ENCODE measurements at places on chromosomes 1 and 21. TPM values are rescaled to one million over a fixed set of nuclear protein-coding genes. Genes with fewer than 3 reads are reported as not detected.

DNA sequence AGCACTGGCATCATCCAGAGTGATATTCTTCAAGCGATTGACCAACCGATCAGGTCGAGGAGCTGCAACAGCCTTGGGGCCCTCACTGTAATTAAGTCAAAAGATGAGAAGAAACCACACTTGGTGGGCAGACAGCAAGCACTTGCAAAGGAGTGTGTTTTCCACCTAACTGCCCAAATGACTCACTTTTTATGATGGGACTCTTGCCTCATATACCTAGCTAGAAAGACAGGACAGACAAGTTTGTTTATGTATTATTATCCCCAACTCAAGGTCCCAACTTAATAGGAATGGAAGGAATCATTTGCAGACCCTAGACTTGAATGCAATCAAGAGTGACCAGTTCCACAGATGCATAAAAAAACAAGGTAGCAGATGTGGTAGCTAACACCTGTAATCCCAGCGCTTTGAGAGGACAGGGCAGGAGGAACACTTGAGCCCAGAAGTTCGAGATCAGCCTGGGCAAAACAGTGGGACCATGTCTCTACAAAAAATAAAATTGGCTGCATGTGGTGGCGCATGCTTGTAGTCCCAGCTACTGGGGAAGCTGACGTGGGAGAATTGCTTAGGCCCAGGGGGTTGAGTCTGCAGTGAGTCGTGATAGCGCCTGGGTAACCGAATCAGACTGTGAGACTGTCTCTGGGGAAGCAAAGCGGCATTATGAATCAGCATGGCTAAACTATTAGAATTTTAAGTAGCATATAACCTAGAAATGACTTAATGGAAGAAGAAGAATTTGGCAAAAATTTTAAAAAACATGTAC, 2.3 kb upstream of the NRAS start:
- DNase-seq: no peak

GRCh38 chr1:238621405-238621804, 730.7 kb upstream of the ZP4 start:
- no peak for DNase-seq

Gene VHLL
- not detected for polyA plus RNA-seq

DNA sequence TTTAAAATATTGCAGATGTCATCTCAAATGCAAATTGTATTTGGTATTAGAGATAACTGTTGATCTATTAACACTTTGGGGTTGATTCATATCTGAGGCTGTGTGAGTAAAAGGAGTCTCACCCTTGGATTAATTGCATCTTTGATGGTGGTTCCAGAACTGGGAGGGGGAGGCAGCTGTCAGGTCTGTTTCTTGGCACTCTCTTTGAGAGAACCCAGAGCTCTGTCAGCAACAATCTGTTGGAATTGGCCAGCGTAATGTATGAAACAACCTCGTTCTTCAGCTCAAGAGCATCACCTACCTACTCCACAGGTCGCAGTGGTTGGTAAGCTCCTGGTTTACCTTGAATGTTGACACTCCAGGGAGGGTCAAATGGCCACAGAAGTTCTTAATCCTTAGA, 424.1 kb downstream of the CAMTA1 start:
- no peak for DNase-seq

- DNase-seq: no peak
Measured at GRCh38 chr1:176195547-176195946, 11.5 kb downstream of the COP1 start.

- no peak for DNase-seq
Measured at GRCh38 chr1:94819238-94819944, 766 bp upstream of the SLC44A3 start.

DNA sequence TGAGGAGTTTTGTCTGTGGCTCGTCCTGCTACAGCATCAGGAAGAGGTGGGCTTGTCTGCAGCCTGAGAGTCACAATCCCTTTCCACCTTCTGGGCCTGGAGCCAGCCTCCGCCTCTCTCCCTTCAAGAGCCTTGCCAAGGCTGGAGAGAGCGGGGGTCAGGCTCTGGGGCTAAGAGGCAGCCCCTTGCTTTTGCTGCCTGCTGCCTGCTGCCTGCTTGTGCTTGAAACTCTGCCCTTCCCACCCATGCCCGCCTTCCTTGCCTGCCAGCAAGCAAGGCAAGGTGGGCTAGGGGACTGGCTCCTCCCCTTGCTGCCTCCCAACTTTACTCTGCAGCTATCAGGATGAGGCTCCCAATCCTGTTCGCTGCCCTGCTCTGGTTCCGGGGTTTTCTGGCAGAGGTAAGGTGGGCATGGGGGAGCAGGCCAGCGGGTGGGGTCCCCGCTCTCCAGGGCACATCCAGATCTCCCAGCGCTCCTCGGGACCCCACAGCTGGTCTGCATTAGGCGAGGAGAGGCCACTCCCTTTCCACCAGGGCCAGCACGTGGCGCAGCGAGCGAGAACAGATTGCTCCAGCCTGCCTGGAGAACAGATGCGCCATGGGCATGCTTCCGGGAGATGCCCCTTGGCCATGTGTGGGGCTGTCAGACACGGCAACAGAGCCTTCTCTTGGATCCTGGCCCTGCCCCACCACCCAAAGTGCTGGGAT, 7.5 kb upstream of the PTPN7 start:
- no peak for DNase-seq

Gene SLC5A9
- 1.9 TPM for polyA plus RNA-seq

Gene AGRN
- 177 TPM for polyA plus RNA-seq

GRCh38 chr1:110281363-110282290, 57.5 kb upstream of the RBM15 start:
- no peak for DNase-seq

DNA sequence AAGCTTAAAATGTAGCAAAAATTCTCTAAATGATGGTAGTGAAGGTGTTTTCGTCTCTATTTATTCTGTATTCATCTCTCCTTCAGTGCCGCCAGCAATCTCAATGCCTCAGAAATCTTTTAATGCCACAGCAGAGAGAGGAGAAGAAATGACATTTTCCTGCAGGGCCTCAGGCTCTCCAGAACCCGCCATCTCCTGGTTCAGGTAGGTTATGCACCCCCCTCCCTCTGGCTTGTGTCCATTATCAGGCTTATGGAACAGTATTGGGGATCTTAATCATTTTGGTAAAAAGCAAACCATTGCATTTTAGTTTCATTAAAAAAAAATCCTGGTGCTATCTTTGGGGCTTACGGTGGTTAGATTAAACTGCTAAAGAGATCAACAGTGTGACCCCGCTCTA, 326.1 kb downstream of the NCAM2 start:
- no peak for DNase-seq

DNA sequence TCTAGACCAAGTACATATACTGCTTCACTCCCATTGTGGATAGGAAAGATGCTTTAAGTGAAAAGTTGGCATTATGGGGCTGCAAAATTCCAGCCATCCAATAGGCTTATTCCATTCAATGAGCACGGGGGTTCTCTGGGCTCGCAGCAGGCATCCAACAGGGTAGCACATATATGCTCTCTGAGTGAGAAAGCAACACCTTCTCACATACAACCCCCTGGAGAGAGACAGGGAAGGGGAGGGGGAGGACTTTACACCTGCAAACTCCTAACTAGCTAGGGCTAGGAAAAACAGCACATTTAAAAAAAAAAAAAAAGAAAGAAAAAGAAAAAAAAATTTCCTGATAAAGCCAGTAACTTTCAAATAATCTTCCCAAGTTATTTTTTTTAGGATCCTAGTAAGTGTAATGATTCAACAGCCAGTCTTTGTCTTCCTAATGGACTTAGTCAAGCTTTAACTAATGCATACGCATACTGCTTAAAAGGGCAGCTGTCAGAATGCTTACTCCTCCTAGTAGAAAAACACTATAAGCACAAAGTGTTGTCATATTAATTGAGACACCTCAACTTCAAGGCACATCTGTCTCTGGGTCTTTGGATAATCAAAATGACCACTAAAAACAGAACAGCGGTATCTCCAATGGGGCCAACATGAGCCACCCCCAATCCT, 18.7 kb downstream of the PSMB2 start:
- no peak for DNase-seq
